ENCODE measurements at places on chromosomes 16 and 17.
A peak's percentile ranks its signal among the peaks of the same experiment; 100 is the strongest.

DNA sequence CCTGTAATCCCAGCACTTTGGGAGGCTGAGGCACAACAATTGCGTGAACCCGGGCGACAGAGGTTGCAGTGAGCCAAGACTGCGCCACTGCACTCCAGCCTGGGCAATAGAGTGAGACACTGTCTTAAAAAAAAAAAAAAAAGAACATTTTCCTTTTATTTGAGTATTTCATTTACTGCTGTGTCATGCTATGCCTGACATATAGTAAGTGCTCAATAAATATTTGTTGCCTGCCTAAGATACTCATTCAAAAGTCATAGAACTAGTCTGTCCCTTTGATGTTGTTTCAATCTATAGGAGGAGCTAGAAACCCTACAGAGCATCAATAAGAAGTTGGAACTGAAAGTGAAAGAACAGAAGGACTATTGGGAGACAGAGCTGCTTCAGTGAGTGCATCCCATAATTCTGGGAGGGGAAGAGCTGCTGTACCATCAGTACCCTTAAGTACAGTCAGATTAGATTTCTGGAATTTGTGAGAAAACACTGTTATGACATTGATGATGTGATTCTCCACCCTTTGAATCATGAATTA is 20.0 kb downstream of the CALCOCO2 start:
- DNase-seq: no peak

- DNase-seq: no peak
Observed at GRCh38 chr16:70738083-70738977, 52.5 kb upstream of the MTSS2 start.

DNA sequence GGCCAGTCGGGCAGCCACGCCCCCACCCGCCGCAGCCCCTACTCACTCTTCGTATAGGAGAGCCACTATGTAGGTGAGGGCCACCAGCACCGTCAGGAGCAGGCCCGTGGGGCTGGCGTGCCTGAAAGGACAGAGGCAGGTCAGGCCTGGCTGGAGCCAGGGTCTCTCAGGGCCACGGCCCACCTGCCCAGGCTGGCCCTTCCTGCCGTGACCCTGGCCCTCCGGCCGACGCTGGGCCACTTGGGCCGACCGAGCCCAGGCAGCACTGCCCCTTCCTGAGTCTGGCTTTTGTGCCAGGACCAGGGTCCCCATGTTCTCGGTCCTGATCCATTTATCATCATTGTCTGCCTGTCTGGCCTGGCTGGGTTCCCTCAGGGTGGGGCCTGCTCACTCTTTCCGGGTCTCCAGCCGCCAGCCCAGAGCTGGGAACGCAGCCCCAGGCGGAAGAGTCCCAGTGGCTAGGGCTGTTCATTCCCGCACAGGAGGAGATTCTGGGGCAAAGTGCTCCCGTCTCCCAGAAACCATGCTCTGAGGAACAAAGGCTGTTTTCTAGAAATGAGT is 10.1 kb upstream of the RASD1 start:
- DNase-seq: no peak

- no peak for DNase-seq
Observed at GRCh38 chr17:18182110-18182977, 1.3 kb upstream of the ALKBH5 start.

GRCh38 chr17:28553000-28553505 is 629 bp upstream of the UNC119 start:
- no peak for DNase-seq

DNA sequence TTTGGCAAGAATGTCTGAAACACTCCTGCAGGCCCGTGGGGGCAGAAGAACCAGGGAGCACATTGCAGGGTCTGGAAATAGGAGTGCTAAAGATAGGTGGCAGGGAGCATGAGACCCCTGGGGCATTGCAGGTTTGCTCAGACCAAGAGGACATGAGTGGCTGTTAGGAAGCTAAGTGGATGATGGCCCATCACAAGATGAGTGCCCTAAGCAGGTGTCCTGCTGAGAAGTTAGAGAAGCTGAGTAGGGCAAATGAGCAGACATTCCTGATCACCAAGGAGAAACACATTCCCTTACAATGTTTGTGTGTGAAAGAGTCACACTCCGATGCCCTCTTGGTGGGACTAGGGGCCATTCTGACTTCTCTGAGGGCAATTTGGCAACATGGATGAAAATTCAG is 9.9 kb downstream of the MLYCD start:
- no peak for DNase-seq

GRCh38 chr17:17792551-17793377 is 44.0 kb downstream of the SREBF1 start:
- DNase-seq: no peak

- no peak for DNase-seq
Observed at GRCh38 chr16:14502932-14503741, 126.9 kb downstream of the PARN start.

GRCh38 chr16:83744441-83744981 is 63.3 kb upstream of the HSBP1 start:
- DNase-seq: no peak

GRCh38 chr16:10943064-10943353 is 741 bp upstream of the DEXI start:
- no peak for DNase-seq

- DNase-seq: peak; percentile 100
Observed at GRCh38 chr16:4616047-4616811, 1.5 kb upstream of the UBALD1 start.

DNA sequence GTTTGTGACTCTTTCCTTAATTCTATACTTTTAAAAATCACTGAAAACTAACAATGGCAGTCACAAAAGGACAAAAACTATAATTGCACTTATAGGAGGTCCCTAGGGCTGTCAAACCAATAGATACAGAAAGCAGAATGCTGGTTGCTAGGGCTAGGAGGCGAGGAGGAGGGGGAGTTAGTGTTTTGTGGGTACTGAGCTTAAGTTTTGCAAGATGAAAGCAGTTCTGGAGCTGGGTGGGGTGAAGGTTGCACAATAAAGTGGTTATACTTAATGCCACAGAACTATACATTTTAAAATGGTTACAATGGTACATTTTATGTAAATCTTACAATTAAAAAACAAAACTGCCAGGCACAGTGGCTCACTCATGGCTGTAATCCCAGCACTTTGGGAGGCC is 27.3 kb downstream of the NUBP1 start:
- DNase-seq: no peak

DNA sequence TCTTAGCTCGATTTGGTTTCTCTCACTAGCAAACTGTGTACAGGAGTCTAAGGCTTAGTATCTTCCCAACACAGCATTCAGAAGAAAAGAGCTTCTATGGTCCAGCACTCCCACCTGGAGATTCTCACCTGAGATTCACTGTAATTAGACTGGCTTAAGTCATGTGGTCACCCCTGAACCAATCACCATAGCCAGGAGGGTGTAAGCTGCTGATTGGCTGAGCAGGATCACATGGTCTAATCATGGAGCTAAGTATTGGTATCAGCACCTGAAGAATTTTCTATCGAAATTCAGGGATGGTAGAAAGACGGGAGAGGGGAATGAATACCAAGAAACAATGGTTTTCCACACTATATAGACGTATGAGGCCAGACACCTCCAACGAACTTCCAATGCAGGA is 359.8 kb upstream of the ERCC4 start:
- DNase-seq: no peak

GRCh38 chr17:74159226-74159840 is 44.1 kb upstream of the RPL38 start:
- DNase-seq: no peak

GRCh38 chr17:55704401-55704800 is 18.3 kb downstream of the TMEM100 start:
- no peak for DNase-seq

GRCh38 chr16:14452066-14452465 is 178.0 kb downstream of the PARN start:
- DNase-seq: no peak

DNA sequence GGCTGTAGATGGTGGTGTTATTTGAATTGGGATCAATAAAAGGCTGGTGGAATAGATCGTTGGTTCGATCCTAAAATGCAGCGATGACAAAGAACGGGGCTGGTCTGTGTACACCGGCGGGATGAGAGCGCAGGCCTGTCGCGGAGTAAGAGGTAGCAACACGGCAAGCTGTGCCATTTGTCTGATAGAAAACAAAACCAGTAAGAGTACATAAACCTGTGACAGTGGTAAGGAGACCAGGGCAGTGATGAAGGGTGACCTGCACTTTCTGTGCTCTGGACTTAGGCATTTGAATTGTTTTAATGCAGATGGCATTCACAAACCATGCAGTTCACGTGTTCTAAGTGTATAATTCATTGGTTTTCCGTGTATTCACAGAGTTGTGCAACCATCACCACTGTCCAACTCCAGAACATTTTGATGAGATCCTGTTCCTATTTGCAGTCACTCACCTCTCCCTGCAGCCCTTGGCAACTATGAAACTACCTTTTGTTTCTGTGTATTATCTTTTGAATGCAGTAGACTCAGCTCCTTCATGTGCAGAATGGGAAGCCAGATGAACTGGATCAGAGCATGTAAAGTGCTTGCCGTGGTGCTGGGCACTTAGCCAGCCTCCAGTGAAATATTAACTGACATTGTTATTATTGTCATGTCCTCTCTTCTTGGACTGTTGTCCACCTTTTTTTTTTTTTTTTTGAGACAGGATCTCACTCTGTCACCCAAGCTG is 286.1 kb downstream of the SNX29 start:
- no peak for DNase-seq

DNA sequence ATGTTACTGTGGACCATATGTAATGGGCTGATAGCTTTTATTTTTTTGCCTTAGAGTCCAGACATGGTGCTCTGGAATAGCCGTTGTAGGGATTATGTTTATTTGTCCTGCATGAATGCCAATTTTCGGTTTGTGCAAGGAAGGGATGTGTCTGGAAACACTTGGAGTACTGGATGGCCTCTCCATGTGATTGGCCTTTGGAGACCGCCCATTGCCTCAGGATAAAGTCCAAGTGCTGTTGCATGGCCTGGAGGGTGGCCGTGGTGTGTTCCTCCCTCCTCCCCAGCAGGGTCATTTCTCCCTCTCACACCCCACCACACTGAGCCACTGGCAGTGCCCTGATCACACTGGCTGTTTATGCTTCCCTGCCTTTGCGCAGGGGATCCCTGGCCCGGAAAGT is 93.9 kb downstream of the MSI2 start:
- no peak for DNase-seq

- DNase-seq: no peak
Observed at GRCh38 chr17:40095944-40096791, 4.2 kb downstream of the NR1D1 start.

- DNase-seq: no peak
Observed at GRCh38 chr16:81371106-81371505, 56.3 kb downstream of the GAN start.

GRCh38 chr17:67221062-67221998 is 23.7 kb downstream of the HELZ start:
- no peak for DNase-seq

DNA sequence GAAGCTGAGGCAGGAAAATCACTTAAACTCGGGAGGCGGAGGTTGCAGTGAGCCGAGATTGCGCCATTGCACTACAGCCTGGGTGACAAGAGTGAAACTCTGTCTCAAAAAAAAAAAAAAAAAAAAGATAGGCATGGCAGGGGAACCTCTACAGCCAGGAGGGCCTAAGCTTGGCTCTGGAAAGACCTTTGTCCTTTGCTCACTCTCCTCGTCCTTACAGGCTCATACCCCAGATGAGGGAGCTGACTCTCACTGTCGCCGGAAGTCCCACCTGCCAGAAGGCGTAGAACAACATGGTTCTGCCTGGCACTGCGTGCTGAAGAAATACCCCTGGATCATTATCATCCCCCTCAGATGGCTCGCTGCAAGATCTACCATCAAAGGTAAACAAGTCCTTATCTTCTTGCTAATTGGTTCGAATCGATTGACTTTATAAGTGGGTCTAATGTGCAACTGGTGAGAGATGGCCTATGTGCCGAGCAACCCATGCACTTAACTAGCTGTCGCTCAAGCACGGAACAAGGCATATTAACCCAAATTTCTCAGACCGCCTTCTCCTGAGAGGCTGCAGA is 29.7 kb downstream of the RTN4RL1 start:
- no peak for DNase-seq

DNA sequence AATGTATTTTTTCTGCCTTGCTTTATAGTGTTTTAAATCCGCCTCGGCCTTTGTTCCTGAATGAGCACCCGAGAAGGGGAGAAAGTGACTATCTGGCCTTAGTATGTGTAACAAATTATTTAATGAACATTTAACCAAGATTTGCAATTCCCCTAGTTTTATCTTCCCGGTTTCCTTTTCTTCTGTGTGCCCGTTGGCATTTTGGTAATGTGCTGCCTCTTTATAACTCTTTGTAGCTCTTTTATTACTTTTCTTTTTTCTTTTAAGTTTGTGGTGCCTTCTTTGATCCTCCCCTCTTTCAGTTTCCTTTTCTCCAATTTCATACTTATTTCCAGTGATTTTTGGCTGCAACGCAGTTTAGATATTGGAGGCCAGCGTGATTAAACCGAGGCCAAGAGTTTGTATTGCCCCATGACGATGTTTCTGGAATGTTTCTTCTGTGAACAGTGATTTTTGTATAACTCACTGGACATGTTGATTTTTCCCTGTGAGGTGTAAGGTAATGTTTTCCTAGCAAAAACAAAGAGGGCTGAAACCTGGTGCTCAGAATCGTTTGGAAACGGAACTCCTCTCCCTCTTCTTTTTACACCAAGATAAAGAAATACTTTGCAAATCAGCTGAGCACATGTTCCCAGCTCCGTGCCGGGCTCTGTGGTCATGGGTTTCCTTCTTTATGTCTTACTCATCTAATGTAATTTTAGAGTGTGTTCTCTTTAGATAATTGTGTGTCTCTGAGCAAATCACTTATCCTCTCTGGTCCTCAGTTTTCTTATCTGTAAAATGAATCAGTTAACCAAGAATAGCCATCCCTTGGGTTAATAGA is 344.3 kb downstream of the WWOX start:
- no peak for DNase-seq

GRCh38 chr16:55145771-55146603 is 178.0 kb upstream of the IRX6 start:
- no peak for DNase-seq

Measured in fibroblast of skin of left biceps (primary cell).